ENCODE measurements at places on chromosomes 4 and X.

DNA sequence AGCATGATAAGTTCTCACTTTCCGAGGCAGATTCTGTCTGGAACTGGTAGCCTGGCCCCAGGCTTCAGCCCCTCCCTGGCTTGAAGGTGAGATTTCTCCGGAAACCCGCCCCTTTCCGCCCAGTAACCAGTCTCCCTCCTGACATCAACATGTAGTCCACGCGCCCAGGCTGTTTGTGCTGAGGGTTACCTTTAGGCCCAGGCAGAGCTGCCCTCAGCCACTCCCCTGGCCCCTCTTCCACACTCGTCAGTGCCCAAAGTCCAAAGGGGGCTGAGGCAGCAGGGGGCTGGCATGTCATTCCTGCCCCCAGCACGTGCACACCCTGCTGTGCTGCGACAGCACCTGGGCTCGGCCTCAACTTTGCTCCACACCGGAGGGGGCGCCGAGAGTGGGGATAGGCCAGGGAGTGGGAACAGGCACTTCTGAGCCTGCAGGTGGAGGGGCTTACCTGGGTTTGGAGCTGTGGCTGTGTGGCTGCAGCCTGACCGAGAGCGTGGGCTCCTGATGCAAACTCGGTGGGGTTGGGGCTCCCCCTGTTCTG lies 69.5 kb upstream of the ANK2 start:
- DNase-seq: no peak

DNA sequence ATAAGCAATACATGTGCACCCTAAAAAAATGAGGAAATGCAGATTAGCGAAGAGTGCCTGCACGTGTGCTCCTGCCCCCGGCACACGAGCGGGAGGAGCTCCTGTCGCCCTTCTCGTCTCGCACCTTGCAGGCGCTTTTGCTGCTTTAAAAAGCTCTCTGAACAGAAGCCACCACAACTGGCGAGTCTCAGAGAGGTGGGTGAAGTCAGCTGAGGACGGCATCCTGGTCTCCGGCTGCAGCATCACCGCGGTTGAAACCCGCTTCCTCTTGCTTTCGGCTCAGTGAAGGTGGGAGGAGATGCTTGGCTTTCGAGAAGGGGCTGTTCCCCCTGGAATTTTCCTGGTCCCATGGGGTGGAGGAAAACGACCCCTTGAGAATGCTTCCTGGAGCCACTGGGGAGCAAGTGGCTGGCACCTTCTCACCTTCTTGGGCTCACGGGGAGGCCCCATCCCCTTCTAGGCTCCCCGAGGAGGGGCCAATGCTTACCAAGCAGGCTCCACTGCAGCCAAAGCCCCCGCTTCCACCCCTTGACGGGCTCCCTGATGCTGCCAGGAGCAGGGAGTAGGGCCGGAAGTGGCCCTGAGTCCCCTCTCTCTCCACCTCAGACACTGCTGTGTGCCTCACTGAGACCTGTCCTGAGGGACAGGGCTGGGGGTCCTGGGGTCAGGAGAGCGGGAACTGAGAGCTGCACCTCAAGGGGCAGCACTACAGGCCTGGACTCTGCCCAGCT lies 29.2 kb upstream of the MXD4 start:
- no peak for DNase-seq

- no peak for DNase-seq
Observed at GRCh38 chrX:21305799-21306336, 68.3 kb upstream of the CNKSR2 start.

DNA sequence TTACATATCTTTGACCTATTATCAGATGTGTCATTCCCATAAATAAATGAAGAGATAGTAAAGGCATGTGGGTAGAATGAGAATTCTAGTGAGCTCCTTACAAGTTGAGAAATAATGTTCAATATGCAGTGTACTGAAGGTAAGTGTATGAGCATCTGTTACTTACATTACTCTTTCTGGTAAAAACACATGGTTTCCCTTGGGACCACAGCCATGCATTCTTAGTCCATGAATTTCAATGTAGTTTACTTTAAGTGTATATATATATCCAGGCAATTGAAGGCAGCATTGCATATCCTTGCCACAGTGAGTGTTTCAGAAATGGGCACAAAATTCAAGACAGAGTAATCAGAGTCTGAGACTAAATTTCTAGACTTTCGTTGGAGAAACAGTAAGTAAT lies 277.2 kb downstream of the CXXC4 start:
- no peak for DNase-seq

GRCh38 chr4:52866734-52867133 lies 4.6 kb downstream of the RASL11B start:
- no peak for DNase-seq

DNA sequence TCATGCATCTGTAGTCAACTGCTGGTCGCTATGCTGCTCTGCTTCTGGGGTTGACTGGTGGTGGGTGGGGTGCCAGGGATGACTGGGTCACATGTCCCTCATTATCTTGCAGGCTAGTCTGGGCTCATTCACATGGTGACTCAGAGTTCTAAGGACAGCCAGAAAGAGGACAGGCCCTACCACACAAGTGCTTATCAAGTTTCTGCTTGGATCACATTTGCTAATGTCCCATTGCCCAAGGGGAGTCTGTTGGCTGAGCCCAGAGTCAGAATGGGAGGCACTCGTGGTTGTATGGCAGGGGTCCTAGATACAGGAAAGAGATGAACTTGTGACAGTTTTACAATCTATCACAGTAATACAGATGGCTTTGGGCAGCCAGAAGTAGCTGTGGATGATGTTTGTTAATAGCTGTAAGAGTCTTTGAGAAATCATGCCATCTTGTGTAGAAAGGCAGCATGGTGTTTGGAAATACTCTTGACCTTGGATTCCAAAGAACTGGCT lies 221.3 kb downstream of the GPAT3 start:
- no peak for DNase-seq

- DNase-seq: no peak
Observed at GRCh38 chrX:151919610-151920009, 6.9 kb downstream of the MAGEA4 start.

GRCh38 chrX:103726477-103726876 lies 15.8 kb downstream of the TMEM31 start:
- DNase-seq: no peak

All from AG04449 (cell line).